ENCODE measurements at places on chromosomes 5 and 9.

DNA sequence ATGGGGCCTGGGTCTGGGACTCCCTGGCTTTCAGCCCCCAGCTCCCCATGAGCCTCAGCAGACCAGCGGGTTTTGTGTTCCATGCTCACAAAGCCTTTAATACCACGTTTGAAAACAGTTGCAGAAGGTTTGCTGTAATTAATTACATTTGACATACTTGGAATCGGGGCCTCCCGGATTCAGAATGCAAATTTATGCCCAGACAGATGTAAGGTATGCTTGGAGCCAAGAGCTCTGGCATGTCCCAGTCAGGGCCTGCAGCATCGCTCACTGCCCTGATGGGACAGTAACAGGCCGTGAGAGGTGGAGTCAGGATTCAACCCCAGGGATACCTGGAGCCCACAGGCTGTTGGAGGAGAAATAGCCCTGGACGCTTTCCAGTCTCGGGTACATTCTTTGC, 12.2 kb downstream of the ZNF618 start:
- no peak for DNase-seq

- DNase-seq: no peak
These were observed 328.8 kb upstream of the BRINP1 start for GRCh38 chr9:119697996-119698395.

DNA sequence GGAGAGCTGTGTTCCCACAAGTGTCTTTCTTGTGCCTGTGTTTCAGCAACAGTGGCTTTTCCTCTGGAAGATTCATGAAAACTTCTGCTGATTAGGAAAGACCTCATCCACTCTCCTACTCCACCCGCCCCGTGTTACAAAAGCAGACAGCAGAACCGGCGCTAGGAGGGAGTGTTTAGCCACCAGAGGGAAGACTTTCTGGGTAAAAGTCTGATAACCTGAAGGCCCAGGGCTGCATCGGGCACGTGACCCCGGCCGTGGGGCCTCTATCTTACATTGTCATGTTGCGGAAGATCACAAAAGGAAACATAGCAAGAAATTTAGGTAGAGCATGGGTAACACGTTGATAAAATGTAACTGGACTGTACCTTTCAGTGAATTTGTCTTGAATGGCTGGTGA, 32.0 kb upstream of the DMRT2 start:
- no peak for DNase-seq

GRCh38 chr9:129464972-129465833, 155.7 kb downstream of the C9orf50 start:
- no peak for DNase-seq

GRCh38 chr5:9538504-9538903, 7.4 kb downstream of the SEMA5A start:
- DNase-seq: no peak

GRCh38 chr9:105116052-105116868, 128.2 kb upstream of the SLC44A1 start:
- no peak for DNase-seq

DNA sequence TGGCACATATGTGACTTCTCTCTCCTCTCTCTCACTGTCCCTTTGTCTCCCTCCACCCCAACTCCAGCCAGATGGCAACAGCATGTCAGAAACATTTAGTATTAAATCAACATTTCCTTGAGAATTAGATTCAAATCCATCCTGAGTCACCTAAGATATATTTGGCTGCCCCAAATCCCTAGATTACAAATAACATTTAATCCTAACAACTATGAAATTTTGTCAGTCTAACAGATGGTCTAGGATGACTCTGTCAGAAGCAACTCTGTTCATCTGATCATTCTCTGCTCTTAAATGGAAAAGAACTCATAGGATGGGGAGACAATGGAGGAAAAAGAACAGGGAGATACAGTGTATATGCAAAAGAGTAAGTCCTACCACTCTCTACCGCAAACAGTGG, 201.2 kb downstream of the TSSK1B start:
- no peak for DNase-seq
